MCF 10A (cell line): ENCODE measurements at places on chromosomes 5 and 9. TPM values are rescaled to one million over a fixed set of nuclear protein-coding genes. Genes with fewer than 3 reads are reported as not detected.

- no peak for DNase-seq
Measured at GRCh38 chr5:90476391-90476790, 1.7 kb downstream of the POLR3G start.

GGTA1 gene
- not detected in 2 replicates for total RNA-seq

- no peak for DNase-seq
Measured at GRCh38 chr9:128882677-128883603, 1.0 kb downstream of the LRRC8A start.

DNA sequence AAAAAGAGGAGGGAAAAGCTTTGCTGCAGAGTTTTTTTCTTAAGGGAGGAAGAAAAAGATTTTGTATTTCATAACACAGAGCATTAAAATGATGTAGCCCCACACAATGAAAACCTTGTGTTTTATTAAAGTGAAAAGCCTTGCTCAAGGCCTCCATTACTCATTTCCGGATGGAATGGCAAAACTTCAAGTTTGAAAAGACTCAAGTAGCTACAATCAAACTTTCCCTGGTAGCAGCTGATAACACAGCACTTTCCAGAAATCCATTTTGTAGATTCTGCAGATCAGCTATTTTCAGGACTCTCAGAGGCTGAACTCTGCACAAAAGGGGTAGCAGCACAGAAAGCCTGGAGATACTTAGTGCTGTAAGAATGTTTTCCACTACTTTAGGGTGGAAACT is 374.8 kb downstream of the NFIB start:
- DNase-seq: peak; percentile 79

DNA sequence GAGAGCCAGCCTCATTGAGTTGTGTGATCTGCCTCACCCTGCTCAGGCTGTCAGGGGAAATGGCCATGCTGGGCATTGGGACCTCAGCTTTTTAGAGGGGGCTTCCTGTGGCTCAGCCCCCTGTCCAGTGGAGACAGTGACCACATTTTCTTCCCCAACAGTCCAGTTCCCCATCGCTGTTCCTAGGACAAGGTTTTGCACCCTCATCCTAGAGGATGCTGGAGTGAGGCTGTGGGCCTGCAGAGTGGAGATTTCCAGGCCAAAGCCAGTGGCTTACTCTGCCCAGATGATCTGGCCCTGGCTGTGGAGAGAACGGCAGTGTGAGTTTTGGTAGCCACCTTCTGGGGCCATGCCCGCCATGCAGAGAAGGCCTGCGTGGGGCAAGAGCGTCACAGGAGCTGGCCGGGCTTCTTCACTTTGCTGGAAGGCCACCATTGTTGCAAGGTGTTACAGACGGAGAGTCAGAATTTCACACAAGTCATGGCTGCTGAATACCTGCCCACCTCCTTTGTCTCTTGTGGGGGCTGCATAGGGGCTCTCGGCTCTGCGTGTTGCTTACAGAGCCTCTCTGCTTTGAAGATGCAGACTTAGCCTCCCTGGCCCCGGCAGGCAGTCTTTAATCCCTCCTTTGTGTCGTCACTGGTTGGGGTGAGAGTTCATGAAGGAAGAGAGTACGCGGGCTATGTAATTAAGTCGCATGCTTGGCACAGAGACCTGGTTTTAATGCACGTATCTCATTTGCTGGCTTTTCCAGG is 35.2 kb upstream of the PITX1 start:
- DNase-seq: no peak

DNA sequence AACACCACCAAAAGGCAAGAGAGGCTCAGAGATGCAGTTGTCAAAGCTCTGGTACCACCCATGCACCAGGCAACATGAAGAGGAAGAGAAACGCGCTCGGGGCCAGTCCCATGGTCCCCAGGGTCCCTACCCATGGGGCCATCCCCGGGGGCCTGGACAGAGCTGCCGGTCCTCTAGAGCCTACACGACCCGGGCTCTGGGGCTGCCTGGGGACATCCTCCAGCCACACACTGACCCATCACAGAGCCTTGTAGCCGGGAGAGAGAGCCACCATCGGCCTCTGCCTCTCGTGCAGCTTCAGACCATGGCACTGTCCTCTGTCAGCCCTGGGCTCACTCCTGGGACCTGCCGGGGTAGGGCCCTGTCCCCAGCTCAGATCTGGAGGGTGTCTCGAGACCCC is 23.7 kb downstream of the VAV2 start:
- DNase-seq: no peak

- DNase-seq: no peak
Measured at GRCh38 chr5:57595523-57595991, 112.9 kb upstream of the ACTBL2 start.

DNA sequence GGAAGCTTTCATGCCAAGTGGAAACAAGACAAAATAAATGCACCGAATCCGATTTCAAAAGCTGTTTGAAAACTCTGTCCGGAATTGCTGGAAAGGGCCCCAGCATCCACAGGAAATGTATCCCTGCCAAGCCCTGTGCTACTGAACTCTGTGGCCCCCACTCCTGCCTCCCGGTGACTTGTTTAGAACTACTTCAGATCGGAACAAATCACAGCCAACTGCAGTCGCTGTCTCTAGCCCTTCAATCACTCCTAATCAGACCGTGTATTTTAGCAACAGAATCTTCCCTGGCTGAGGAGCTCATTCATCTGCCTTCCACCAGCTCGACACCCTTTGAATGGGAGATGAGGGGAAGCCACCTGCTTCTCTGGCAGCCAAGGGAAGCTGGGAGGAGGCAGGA is 94.1 kb downstream of the KCNIP1 start:
- DNase-seq: no peak

GRCh38 chr5:132424167-132424880 is 54.8 kb downstream of the SLC22A5 start:
- no peak for DNase-seq
